ENCODE measurements at places on chromosomes 6 and 20. TPM values are rescaled to one million over a fixed set of nuclear protein-coding genes. Genes with fewer than 3 reads are reported as not detected.

DNA sequence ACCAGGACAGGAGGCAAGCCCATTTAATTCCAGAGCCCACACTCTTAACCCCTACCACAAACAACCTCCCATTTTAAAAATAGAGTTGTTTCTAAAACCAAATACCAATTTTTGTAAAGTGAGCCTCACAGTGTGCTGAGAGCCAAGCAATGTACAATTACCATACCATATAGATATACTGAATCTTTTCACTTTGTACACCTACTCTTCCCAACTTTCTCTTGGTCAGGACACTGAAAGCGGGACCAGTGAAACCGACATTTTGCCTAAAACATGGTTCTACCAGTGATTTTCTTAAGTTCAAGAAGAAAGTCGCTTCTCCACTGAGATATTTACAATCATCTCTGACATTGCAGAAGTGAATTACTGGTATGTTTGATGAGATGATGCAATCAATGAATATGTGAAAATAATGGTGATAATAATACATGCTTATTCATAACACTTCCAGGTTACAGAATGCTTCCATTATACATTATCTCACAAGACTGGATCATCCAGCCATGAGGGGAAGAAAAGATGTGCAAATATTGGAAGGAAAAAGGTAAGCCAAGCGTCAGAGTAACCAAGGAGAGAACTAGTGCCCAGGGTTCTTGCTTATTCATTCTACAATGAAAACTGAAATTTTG lies 74.1 kb downstream of the HIVEP2 start:
- no peak for DNase-seq

GRCh38 chr20:18973529-18974173 lies 160.1 kb downstream of the SCP2D1 start:
- no peak for DNase-seq

DNA sequence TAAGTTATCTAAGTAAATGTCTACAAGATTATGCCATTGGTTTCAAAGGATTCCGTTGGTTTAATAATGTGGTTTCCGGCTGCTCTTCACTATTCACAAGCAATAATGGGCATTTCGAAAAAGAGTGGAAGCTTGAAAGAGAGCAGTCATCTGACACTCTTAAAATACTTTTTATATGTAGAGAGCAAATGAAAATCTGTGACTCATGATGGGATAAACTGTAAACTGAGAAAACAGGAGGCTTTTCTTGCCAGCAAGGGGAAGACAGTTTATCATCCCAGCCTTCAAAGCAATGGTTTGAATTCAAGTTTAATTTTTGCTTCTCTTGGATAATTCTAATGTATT lies 145.7 kb downstream of the KHDC1L start:
- DNase-seq = no peak

The GMNN gene
- 50.0 TPM for total RNA-seq

DNA sequence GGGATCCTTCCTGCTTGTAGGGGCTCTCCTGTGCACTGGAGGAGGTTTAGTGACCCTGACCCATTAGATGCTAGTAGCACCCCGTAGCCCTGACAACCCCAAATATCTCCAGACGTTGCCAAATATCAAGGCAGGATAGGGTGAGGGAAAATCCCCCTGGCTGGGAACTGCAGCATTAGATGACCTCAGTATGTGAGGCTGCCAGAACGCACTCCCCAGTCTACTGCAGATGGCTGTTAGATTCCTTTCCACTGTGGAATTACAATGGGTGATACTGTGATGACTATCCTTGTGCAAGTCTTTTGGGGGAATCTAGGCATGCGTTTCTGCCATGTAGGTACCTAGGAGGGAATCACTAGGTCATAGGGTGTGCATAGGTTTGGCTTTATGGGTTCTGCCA lies 226.3 kb upstream of the KCNG1 start:
- DNase-seq = no peak
